ENCODE measurements at places on chromosomes 4 and X.
A peak's percentile ranks its signal among the peaks of the same experiment; 100 is the strongest.

GRCh38 chr4:52052475-52052780 lies 1.3 kb downstream of the SPATA18 start:
- DNase-seq, result no peak

- DNase-seq, result no peak
Measured at GRCh38 chrX:101639583-101639982, 20.1 kb downstream of the ARMCX2 start.

DNA sequence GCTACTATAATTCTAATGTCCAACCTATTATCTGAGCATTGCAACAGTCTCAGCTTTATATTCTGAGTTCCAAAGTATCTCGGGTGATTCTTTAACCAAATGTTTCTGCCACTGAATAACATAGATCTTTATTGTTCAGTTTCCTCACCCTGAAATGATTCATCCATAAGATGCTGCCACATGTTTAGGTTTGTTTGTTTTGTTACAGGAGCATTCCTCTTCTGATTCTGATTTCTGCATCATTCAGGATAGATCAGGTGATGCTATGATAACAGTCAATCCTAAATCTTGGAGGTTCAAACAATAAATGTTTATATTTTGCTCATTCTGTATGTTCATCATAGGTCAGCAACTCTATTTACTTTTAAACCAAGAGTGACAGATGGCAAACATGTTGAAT lies 927.6 kb downstream of the PCDH7 start:
- DNase-seq, result no peak

DNA sequence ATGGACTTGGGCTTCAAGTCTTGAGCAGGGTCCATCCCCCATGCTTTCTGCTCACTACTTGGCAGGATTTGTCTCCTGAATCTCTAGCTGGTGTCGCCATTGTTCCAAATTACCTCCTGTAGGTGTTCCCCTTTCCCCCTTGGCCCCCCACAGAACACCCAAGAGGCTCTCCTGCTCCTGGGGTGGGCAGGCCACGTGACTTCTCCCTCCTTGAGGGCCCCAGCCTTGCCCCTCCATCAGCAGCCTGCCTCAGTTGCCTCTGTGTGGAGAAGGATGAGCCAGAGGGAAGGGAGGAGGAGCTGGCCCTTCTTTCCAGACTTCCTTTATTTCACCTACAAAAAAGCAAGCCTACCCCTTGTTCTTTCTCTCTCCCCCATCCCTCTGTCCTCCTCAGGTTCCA lies 1.8 kb downstream of the GPR78 start:
- DNase-seq, result no peak

- DNase-seq, result no peak
Measured at GRCh38 chr4:158122501-158122900, 50.3 kb downstream of the GASK1B start.

DNA sequence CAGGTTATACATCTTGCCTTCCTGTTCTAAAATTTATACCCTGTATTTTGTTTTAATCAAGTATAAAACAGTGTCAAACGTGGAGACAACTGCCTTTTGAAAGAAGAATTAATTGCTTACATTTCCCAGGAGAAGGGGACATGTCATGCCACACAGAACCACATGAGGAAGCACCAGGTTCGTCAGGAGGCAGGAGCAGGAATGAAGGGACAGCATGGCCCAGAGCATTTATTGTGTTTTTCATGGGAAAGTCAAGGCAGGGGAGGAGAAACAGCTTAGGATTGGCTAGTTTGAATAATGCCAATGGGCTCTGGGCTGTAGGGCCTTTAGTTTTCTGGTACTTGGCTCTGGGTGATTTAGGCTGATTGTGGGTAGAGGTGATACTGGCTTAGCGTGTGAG lies 203.7 kb downstream of the CFAP299 start:
- no peak for DNase-seq

GRCh38 chr4:88533088-88533790 lies 9.7 kb upstream of the PYURF start:
- DNase-seq, result no peak

GRCh38 chrX:103687696-103688201 lies 1.2 kb upstream of the MORF4L2 start:
- DNase-seq, result peak; percentile 76

DNA sequence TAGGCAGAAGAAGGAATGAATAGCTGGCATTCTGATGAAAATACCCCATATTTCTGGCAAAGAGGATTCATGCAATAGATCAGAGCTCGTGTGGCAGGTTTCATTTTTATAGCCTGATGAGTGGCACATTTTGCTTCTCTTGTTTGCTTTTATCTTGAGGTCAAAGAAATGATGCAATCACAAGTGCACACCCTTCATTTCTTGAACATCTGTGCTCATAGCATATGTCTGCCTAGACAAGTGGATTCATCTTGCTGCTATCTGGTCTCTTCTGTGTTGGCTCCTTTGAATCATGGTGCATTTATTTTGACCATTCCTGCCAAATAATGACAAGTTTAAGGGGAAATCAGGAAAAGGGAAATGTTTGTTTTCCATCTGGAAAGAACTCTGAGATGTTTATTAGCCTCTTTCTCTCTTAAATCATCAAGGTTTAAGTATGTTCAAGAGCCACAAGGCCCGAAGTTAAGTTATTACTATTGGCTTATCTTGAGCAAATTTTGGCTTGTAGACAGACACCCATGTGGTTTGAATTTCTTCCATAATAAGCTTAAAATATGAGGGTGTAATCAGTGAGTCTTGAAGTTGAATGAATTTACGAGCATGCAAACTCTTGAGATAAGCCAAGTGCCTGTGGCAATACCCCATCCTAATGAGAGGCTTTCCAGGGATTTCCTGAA lies 59.3 kb upstream of the HS3ST1 start:
- no peak for DNase-seq

DNA sequence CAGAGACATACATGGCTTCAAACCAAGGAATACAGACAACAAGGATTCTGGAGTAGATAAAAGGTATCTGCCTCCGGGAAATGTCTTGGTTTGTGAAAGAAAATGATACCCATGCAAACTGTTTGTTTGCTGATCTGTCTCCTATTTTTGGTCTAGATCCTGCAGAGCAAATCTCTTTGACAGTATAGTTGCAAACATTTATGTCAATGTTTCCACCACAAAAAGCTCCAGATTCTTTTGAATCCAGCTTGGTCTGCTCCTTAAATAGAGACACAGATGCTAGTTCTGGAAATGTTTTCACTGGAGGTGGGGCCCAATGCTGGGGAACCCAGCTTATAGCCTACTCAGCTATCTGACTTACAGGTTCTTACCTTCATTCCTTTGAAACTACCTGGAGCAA lies 119.7 kb downstream of the ATG4A start:
- DNase-seq, result no peak

GRCh38 chrX:101417190-101417589 lies 9.2 kb downstream of the HNRNPH2 start:
- no peak for DNase-seq

DNA sequence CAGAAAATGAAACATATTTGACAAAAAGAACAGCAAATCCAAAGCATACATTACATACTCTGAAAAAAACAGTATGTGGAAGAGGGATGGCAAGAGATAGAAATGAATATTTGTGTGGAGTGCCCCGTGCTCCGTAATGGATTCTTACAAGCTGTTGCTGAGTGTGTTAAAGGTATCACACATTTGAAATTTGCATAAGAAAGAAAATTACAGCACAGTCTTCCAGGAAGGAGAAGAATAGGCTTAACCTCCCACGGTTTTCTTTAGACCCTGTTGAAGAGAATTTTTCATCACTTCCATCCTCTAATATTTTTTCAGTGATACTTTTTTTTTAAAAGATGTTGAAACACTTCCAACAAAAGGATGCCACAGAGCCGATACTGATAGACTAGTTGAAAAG lies 1489.4 kb downstream of the RAPGEF2 start:
- DNase-seq, result no peak

- DNase-seq, result peak; percentile 95
Measured at GRCh38 chrX:109732807-109733612, at the start of gene ACSL4. Gene ACSL4, minus strand, starts transcription at chrX:109733257. Its CDS starts 49,894 bp downstream, at chrX:109683363.

GRCh38 chr4:65983061-65983460 lies 312.8 kb upstream of the EPHA5 start:
- DNase-seq, result no peak

- DNase-seq, result no peak
Measured at GRCh38 chr4:82809619-82810018, 11.0 kb upstream of the SCD5 start.

GRCh38 chr4:23897564-23898109 lies 7.8 kb upstream of the PPARGC1A start:
- DNase-seq, result no peak

DNA sequence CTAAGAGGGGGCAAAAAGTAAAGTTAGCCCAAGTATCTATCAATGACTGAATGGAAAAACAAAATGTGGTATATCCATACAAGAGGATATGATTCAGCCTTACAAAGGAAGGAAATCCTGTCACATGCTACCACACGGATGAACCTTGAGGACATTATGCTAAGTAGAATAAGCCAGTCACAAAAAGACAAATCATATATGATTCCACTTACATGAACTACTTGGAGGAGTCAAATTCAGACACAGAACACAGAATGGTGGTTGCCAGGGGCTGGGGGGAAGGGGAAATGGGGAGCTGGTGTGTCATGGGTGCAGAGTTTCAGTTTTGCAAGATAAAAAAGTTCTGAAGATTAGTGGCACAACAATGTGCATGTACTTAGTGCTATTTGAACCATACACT lies 101.8 kb downstream of the SH3KBP1 start:
- DNase-seq, result peak; percentile 80

DNA sequence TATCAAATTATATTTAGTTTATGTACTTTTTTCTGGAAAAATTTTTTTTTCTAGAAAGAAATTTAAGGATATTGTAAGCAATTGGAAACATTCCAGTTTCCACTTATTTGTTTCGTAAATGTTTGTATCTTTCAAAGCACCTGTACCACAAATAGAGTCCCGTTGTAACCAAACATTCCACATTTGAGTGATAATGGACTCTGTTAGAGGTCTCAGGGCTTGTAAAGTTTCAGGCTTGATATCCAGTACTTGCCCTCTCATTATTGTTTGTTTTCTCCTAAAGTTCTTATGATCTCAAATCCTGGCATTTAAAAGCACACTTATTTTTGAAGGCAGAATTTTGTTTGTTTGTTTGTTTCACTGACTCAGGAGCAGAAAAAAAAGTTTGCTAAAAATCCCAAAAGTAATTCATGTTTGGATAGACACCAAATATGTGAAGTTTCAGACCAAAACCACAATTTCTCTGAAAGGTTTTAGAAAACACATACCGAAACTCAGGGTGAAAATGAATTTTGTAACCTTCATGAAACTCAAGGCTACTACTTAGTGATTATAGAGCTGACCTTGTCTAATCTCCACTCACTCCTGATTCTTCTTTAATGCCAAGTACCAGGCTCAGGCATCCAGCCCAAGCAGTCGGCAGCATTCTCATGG lies 5.7 kb upstream of the TMEM192 start:
- no peak for DNase-seq
